ENCODE measurements at places on chromosomes 13 and 19.

GRCh38 chr19:55391702-55392615, 6.2 kb downstream of the RPL28 start:
- no peak for DNase-seq

- DNase-seq: no peak
These were observed 4.2 kb downstream of the APOE start for GRCh38 chr19:44909775-44910174.

- peak; percentile 70 for DNase-seq
These were observed 64.9 kb upstream of the HTR2A start for GRCh38 chr13:46961719-46962118.

DNA sequence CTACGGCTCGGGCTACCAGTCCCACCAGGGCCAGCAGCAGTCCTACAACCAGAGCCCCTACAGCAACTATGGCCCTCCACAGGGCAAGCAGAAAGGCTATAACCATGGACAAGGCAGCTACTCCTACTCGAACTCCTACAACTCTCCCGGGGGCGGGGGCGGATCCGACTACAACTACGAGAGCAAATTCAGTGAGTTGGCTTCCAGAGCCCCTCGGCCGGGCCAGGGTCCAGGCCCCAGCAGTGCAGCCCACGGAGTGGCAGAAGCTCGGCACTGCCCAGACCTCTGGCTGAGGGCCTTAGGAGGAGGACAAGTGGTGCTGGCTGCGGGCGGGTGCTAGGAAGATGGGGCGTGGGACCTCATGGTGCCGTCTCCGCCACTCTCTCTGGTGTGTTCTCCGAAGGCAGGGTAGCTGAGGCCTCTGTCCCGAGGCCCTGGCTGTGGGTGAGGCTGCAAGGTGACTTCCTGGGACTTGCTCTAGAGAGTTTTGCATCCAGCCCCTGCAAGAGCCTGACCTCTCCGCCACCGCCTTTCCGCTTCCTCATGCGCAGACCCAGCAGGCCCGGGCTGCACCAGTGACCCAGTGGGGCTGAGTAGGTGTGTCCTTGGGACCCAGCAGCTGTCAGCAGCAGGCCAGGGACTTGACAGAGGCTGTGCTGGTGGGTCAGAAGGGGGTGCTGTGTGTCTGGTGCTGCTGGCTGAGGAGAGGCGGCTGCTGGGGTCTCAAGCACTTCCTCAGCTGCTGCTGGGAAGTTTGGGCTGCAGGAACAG, 13.5 kb upstream of the QTRT1 start:
- DNase-seq: no peak

- DNase-seq: no peak
These were observed 350.5 kb downstream of the KCNRG start for GRCh38 chr13:50365408-50366391.

- peak; percentile 66 for DNase-seq
These were observed 91.8 kb downstream of the UBL3 start for GRCh38 chr13:29758531-29759114.

DNA sequence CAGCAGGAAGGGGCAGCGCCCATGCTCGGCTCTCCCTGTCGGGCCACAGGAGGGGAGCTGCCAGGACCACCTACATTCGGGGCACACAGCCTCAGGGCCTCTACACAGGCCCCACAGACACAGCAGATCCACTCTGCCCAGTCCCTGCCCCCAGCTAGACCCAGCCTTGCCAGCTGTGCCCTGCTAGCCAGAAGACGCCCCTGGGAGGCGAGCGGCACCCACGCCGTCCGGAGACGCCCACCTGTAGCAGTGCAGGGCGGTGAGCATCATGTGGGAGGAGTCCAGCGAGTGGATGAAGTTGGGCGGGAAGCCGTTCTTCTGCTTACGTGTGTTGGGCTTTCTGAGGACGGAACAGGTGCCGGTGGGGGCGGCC, 15.1 kb downstream of the POLRMT start:
- no peak for DNase-seq

- no peak for DNase-seq
These were observed 18.2 kb upstream of the ZMYM5 start for GRCh38 chr13:19881641-19882040.

GRCh38 chr19:18202778-18203407, 949 bp downstream of the RAB3A start:
- DNase-seq: no peak

DNA sequence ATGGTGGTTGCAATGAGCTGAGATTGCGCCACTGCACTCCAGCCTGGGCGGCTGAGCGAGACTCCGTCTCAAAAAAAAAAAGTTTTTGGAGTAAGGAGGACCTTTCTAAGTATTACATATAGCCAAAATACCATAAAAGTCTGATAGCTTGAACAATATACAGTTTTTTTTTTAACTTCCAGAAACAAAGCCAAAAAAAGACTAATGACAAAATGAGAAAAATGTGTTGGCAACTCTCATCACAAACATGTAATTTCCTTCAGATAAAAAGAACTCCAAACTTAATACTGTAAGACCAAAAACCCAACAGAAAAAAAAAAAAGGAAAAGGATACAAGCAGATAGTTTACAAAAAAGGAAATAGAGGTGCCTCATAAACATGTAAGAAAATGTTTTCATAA, 68.2 kb upstream of the MED4 start:
- DNase-seq: no peak

- DNase-seq: no peak
These were observed 13.1 kb upstream of the CEACAM16 start for GRCh38 chr19:44685877-44686276.

- no peak for DNase-seq
These were observed at the start of gene TNNT1 for GRCh38 chr19:55149078-55150003. Gene TNNT1 (minus strand): TSS chr19:55149206. CDS start chr19:55147157, 2,049 bp downstream.

GRCh38 chr19:41530761-41531301, 45.1 kb upstream of the CEACAM21 start:
- DNase-seq: no peak
